DMS79 (cell line): ENCODE measurements at places on chromosomes 5 and 9.

- DNase-seq, result no peak
Observed at GRCh38 chr5:97097326-97098230, 44.8 kb downstream of the LIX1 start.

- no peak for DNase-seq
Observed at GRCh38 chr5:124318661-124319060, 427.8 kb downstream of the ZNF608 start.

- DNase-seq, result no peak
Observed at GRCh38 chr5:174245516-174246075, 200.1 kb downstream of the NSG2 start.

DNA sequence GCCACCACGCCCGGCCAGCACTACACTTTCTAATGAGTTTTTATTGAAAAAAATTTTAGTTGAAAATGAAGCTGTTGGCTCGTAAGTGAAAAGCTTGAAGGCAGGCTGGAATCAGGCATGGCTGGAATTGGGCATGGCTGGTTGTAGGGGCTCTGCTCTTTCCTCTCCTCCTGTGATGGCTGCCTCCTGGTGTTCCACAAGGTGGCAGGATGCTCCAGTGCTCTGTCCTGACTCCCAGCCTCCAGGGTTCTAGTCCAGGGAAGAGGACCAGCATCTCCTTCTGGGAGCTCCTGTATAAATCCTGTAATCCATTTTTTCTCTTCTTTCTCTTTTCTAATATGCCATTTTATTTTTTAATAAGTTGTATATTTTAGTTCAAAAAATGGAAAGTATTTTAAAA lies 57.2 kb upstream of the DHFR start:
- DNase-seq, result no peak

DNA sequence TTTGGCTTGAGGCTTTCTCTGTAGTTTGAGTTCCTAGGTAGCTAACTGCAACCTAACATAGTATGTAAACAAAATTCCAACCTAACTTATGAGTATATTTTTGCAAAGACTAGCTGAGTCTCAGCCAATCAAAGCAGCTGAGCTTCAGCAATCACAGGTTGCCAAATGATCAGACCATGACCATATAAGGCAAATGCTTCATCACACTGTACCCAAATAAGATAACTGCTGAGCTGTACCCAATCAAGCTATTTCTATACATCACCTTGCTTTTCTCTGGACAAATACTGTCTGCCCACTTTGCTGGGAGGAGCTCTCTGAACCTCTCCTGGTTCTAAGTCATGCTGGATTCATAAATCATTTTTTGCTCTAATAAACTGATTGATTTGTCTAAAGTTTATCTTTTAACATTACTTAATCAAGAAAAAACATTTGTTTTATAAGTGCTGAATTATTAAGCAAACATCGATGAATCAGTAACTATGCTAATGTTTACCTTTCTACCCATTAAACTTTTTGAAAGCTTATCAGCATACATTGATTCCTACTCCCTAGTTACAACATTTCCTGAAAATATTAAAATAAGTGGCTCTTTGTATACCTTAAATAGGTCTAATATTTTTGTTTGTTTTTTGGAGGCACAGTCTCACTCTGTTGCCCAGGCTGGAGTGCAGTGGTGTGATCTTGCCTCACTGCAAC lies 129.7 kb upstream of the PCA3 start:
- no peak for DNase-seq

DNA sequence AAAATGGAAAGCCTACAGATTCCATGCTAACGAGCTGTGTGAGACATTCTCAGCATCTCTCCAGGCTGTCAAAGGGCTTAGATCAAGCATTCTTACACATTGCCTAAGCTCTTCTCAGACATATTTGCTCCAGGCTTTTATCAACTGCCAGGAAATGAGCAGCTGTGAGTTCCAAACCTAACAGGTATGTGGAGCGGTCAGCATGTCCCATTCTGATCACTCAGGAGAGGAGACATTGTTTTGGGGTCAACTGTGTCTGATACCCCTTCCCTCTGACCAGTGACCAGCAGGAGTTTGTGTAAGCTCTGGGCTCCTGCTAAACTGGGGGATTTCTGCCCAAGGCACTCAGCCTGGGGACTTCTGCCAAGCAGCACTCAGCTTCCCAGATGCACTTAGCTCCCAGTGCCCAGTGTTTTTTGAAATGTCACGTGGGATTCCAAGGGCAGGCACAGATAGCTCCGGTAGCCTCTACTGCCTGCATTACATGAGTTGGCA lies 229.1 kb downstream of the SEC61B start:
- DNase-seq, result no peak

DNA sequence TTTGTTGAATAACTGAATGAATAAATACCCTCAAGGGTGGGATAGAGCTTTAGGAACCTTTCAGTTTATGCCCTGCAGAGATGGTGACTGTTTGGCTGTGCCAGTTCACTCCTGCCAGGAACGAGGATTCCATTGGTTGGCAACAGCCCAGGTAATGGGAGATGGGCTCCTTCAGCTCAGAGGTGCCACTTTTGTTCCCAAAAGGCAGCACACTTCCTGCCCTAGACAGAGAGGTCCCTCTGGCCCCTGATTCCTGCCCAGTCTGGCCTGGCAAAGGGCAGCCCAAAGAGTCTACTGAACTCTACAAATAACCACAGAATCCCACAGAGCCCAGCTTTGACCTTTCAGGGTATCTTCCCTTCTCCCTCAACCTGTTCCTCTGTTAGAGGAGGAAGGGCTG lies 1.6 kb downstream of the C9orf152 start:
- DNase-seq, result no peak

DNA sequence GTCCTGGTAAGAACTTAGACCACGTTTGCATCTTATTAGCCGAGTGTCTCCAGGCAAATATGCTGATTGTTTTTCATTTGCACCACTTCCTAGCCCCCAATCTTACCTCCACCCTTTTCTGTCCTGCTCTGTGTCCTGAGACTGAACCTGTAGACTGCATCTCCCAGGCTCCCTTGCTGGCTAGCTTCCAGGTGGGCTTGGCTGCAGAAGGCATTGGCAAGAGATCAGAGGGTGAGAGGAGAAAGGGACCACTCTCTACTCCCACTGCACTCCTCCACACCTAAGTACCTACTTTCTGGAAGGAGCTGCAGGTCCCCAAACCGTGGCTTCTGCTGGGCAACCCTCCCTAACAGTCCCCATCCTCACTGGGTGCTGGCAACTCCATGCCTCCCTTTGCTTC lies 59.9 kb upstream of the XPA start:
- no peak for DNase-seq

DNA sequence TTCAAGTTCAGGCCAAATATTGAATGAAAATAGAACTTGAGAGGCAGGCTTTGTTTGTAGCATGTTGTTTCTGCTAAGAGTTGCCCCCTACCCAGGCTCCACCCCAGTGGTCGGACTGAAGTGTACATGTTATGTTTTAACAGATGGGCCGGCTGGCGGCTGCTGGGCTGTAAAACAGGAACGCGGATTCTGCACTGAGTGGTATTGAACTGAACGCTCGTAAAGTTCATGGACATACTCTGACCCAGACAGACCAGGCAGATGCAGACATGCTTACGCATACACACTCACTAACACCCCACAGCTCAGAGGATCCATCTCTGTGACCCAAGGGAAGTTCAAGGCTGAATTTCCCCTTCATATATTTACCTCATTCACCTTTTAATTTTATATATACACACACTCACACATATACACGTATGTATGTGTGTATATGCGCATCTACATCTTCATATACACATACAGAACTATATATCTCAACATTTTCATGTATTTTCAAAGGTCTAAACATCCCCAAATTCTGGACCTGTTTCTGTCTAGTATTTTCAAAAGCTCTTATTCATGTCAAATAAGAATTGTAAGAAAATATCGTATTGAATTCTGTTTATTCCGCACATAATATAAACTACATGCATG lies 1.4 kb downstream of the MARCHF3 start:
- no peak for DNase-seq

DNA sequence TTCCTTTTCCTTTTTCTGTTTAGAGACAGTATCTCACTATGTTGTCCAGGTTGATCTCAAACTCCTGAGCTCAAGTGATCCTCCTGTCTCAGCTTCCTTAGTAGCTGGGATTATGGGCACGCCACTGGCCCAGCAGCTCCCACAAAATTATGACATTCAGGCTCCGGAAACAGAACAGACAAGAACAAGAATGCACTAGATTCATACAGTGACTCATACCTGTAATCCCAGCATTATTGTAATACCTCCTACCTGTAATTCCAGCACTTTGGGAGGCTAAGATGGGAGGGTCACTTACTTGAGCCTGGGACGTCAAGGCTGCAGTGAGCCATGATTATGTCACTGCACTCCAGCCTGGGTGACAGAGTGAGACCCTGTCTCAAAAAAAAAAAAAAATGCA lies 26.7 kb upstream of the B4GALT1 start:
- no peak for DNase-seq

DNA sequence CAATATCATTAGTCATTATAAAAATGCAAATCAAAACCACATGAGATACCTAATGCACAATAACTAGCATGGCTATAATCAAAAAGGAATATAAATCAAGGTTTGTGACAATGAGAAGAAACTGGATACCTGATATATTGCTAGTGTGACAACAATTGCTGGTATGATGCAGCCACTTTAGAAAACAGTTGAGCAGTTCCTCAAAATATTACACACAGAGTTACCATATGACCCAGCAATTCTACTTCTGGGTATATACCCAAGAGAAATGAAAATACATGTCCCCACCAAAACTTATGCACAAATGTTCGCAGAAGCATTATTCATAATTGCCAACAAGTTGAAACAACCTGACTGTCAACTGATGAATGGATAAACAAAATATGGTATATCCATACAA lies 339.7 kb upstream of the POU5F2 start:
- DNase-seq, result no peak

- no peak for DNase-seq
Observed at GRCh38 chr9:212297-212696, 2.4 kb upstream of the DOCK8 start.

DNA sequence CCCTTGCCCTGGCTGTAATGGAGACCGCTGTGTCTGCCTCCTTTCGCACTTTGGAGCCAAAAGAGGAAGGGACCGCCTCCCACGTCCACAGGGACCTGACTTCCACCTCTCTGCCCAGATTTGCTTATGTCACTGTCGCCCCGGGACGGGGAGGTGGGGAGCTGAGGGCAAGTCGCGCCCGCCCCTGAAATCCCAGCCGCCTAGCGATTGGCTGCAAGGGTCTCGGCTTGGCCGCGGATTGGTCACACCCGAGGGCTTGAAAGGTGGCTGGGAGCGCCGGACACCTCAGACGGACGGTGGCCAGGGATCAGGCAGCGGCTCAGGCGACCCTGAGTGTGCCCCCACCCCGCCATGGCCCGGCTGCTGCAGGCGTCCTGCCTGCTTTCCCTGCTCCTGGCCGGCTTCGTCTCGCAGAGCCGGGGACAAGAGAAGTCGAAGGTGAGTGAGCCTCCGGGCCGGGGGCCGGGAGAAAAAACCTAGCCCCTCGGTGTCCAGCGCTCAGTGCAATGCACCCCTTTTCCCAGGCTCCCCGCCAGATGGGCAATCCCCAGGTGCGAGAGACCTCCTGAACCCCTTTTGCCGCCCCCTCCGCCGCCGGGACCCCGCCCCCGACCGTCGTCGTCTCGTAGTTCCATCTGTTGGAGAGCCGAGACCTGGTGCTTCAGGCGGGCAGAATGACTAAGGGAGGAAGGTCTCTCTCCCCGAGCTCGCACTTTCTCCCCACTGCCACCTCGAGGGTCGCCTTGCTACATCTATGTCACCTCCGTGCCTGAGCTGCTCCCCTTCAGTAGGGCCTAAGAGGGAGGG lies at the start of gene GPX3:
Gene GPX3, plus strand, starts transcription at position 288 of the 807 bp plus-strand sequence. Its CDS starts 64 bp downstream, at position 352.
- peak; percentile 17 for DNase-seq

GRCh38 chr9:10079284-10079964 lies 533.4 kb downstream of the PTPRD start:
- DNase-seq, result no peak

DNA sequence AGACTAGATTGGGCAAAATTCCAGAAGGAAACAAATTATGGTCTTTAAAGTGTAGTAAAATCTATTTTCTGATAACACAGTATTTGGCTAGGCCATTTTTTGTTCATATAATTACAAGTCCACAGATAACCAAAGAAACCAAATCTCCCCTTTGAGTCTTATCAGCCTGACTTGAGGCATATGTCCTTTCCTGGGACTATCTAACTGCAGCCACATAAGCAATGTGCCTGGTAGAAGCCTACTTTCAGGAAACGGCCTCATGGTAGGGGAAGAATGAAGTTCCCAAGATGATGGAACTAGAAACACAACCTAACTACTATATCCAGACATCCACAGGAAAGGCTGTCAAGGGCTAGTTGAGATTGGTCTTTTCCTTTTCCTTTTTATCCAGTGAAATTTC lies 130.0 kb downstream of the PIK3R1 start:
- no peak for DNase-seq

GRCh38 chr5:168969326-168969886 lies 331.5 kb downstream of the SLIT3 start:
- no peak for DNase-seq

- DNase-seq, result no peak
Observed at GRCh38 chr5:148729182-148729581, 74.9 kb upstream of the HTR4 start.

- no peak for DNase-seq
Observed at GRCh38 chr9:93591301-93592007, 15.1 kb downstream of the PHF2 start.
